Muscle of leg (tissue), 16 donors: ENCODE measurements at places on chromosomes 12 and 14.

DNA sequence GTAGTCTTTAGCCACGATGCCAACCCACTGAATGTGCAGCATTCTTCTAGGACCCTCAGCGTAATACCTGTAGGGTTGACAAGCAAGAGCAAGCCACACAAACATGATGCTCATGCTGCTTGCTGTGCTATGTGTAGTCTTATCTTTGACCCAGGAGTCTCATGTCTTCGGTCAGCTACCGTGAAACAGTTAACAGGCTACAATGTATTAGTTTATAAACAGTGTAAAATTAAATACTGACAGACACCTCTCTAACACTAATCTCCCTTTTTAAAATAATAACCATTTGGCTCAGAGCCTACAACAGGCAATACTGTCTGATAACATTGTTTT, 1.9 kb downstream of the EAPP start:
- no peak for DNase-seq

GRCh38 chr14:36067428-36068187, 108.9 kb downstream of the PTCSC3 start:
- DNase-seq: peak; percentile 34

DNA sequence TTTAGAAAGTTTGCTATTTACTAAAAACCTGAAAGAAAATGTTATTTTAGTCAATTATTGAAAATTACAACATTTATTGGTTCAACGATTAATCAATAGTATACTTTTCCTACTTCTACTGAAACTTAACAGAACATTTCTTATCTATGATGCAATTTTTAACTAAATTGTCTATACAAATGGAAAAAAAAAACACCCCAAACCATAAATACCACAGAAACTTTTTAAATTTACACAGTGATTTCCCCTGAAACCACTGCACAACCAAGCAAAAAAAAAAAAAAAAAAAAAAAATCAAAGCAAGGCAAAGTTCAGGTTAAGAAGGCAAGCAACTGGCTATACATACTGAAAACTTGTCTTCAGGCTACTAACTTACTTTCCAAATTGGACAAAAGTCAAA, 71.9 kb upstream of the POC1B start:
- no peak for DNase-seq

- DNase-seq: no peak
These were observed 56.5 kb downstream of the DAD1 start for GRCh38 chr14:22532345-22533056.

- peak; percentile 81 for DNase-seq
These were observed 24.9 kb downstream of the SLC6A12 start for GRCh38 chr12:188910-189621.

GRCh38 chr12:112686373-112686772, 105.2 kb upstream of the RPH3A start:
- no peak for DNase-seq

GRCh38 chr12:47807338-47807737, 12.4 kb downstream of the HDAC7 start:
- no peak for DNase-seq

- DNase-seq: peak; percentile 8
These were observed 355.5 kb downstream of the SNAPC1 start for GRCh38 chr14:62117751-62118105.

DNA sequence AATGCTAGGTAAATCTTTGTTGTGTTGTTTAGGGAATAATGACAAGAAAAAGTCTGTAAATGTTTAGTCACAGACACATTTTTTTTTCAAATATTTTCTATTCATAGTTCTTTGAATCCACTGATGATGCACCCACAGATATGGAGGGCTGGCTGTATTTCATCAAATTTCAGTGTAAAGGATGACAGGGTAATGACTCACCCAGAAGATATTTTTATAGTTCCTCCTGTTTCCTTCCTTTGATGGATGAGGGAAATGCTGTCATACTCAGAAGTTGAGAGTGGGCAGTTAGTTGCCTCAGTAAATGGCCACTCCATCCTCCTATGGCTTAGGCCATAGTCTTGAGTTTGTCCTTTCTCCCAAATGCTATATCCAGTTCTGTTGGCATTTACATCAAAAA, 76.9 kb upstream of the REP15 start:
- no peak for DNase-seq

GRCh38 chr14:34462132-34462893, at the start of gene SPTSSA:
SPTSSA (minus strand) TSS chr14:34462240; CDS start chr14:34462207, 33 bp downstream.
- peak; percentile 97 for DNase-seq

- DNase-seq: peak; percentile 18
These were observed at the start of gene PTGDR for GRCh38 chr14:52267501-52268278. PTGDR (plus strand) TSS chr14:52267698; CDS start chr14:52267815, 117 bp downstream.

DNA sequence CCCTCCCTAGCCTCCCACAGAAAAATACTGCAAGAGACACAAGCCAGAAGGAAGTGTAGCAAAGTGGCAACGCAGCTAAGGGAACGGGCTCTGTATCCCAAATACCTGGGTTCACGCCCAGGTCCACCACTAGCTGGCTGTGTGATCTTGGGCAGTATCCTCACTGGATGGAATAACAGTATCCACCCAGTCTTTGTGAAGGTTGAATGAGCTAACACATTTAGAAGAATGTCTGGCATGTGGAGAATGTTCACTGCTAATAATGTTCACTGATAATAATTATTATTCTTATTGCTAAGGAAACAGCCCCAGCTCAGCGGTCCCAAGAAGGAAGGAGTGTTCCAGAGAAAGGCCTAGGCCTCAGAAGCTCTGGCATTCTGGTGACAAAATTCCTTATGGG, 70.9 kb downstream of the VWF start:
- no peak for DNase-seq

DNA sequence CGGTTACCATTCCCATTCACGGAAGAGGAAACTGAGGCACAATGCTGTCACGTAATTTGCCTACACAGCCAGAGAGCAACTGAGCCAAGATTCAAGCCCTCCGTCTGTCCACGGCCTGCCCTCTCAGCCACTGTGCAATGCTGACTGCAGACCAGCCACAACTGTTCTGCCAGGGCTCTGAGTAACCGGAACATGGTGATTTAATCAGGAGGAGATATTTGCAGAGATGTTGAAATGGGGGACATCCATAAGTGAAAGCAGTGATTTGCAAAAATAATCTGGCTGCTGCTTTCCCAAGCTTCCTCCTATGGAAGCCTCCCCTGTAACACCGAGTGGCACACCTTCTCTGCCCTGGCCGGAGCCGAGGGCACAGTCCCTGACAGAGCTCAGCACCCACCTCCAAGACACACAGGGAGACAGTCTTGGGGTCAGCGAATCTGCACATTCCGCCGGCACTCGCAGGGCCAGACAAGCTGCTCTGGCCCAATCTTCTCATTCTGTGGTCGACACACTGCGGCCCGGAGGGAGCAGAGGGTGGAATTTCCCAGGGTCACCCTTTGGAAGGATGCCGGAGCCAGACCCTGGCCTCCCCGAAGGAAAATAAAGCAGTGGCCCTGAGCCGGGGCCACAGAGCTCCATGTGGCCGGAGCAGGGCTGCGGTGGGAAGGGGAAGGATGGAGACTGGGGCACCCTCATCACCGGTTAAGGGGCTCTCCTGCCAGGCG, 158.2 kb upstream of the DIO3 start:
- DNase-seq: no peak

DNA sequence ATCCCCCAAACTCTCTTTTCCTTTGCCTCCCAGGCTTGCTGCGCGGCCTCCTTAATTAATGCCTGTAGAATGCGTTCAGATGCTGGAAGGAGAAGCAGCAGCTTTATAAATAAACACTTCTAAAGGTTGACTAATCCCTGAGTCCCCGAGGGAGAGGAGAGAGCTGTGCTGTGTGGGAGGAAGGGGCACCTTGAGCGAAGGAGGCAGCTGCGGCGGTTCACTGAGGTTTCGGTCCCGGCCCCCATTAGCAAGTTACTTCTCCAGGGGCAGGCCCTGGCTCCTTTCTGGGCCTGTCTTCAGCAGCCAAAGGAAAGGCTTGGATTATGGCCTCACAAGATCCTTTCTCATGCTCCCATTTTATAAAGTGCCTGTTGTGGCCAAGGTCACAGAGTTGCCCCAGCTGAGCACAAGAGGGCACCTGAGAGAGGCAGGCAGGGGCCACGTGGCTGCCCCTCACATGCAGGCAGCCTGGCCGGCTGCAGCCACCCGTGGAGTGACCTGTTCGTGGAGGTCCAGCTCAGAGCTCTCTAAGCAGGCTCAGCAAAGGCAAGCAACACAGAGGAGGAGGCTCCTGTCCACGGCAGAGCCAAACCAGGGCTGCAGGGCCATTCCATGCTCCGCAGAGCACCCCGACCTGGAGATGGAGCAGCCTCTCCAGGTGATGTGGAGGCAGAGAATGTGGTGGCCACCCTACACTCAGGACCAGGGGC, 15.0 kb upstream of the CACNA2D4 start:
- DNase-seq: peak; percentile 42

DNA sequence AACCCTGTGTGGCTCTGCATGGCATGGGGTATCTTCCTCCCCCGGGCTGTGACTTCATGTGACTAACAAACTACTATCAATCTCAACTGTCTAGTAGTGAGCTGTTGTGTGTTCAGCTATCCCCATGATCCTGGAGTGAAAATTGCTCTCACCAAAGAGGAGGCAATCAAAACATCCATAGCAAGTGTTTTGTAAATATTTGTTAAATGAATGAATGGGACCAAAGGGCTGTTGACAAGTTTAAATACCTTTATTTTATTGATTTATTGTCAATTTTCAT, 138.1 kb upstream of the CPM start:
- no peak for DNase-seq

GRCh38 chr12:48454667-48455066, 17.7 kb upstream of the ANP32D start:
- peak; percentile 47 for DNase-seq

- DNase-seq: no peak
These were observed 144.2 kb upstream of the ABCD2 start for GRCh38 chr12:39763890-39764169.

DNA sequence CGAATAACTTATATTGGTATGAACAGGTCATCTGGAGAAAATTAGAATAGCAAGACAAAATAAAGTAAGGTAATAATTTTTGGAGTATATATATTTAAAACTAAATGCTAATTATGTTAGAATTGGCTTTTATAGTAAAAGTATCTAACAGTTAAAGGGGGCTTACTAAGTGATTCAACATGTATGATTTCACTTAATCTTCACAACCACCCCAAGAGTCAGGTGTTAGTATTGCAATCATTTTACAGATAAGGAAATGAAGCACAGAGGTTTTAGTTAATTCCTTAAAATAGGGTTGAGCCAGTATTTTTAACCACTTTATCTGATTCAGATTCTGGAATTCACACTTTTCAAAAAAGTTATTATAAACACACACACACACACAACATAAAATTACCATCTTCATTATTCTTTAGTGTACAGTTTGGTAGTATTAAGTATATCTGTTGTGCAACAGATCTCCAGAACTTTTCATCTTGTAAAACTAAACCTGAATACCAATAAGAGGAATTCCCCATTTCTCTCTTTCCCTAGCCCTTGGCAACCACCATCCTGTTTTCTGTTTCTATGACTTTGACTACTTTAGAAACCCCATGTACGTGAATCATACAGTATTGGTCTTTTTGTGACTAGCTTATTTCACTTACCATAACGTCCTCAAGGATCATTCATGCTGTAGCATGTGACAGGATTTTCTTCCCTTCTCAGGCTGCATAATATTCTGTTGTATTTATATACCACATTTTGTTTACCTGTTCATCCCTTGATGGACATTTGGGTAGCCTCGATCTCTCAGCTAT, 12.5 kb downstream of the A2M start:
- no peak for DNase-seq

DNA sequence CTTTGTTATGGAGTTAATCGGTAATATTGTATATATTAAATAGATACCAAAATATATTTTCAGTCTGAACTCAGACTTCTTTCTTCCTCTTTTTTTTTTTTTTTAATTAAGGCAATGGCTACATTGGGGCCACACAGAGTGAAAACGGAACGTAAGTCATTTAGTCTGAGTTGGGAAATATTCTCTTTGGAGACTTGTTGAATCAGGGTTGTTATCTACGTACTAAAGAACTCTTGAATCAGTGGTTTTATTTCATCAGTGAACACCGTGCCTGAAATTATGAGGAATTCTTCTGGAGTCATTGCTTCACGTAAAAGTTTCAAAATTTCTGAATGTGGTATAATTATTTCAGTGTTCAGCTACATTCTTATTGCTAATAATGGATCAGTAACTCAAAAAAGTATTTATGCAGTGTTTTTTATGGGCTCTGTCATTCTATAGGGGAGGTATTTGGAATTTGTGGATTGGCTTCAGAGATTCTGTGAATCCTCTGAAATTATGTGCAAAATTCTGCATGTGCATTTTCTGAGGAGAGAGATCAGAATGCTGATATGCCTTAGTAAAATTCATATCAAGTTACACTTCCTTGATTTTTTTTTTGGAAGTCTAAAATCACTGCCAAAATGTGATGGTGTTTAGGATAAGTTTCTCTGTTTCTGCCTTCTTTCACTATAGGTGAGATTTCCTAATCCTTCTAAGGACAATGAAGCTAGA, 39.6 kb downstream of the BRMS1L start:
- DNase-seq: no peak

GRCh38 chr12:95214466-95214865, 2.8 kb downstream of the FGD6 start:
- DNase-seq: peak; percentile 16

DNA sequence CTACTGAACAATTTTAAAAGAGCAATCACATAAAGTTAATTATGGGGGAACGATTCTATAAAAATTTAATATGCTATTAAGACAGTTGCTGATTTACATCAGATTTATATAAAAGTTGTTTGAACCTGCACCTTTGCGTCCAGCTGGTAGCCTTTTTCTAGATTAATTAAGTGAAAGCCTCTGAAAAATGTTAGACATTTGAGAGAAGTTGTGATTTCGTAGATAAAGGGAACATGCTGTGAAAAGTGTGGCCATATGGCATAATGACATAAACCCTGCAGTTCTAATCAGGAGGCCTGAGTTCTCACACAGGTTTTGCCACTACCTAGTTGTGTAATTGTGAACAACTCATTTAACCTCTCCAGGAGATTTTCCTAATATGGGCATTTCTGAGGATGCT, 187.2 kb downstream of the TMTC2 start:
- no peak for DNase-seq

GRCh38 chr14:69289811-69290520, 30.0 kb downstream of the GALNT16 start:
- peak; percentile 66 for DNase-seq

DNA sequence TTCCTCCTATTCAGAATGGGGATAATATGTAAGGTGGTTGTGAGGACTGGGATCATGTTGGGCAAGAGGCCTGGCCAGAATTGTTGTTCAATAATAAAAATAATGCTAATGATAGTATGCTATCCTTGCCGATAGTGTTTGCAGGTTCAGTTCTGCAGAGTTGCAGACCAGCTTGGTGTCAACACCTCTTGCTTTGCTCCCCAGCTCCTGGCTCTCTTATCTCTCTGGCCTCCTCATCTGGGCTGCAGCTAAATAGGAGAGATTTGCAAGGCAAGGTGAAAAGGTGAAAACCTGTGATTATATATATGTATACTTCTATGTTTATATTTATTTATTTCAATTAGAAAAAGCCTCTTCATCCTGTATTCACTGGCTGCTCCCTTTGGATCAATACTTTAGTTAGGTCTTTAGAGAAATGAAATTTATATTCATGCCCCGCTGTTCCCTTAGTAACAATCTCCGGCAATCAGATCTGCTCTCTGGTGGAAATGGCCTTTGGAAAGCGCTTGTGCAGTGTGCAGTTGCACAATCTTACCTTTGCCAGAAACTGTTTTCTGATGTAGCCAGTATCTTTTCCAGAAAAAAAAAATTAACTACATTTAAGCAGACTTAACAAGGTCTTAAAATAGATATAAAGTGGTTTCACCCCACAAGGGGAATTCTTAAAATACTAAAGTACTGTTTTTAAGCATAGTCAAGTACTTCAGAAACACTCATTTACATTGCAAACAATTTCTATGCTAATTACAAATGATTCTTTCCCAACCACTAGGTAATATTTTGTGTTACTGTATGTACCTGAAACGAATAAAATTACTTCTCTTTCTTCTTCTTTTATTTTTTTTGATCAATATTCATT, 19.1 kb upstream of the ACVR1B start:
- DNase-seq: no peak
